ENCODE measurements at places on chromosomes 5 and 9. TPM values are rescaled to one million over a fixed set of nuclear protein-coding genes. Genes with fewer than 3 reads are reported as not detected.

ANKRD20A1 gene
- not detected for total RNA-seq

FREM1 gene
- 0.32 TPM for total RNA-seq

PAM gene
- total RNA-seq: 266 TPM

DNA sequence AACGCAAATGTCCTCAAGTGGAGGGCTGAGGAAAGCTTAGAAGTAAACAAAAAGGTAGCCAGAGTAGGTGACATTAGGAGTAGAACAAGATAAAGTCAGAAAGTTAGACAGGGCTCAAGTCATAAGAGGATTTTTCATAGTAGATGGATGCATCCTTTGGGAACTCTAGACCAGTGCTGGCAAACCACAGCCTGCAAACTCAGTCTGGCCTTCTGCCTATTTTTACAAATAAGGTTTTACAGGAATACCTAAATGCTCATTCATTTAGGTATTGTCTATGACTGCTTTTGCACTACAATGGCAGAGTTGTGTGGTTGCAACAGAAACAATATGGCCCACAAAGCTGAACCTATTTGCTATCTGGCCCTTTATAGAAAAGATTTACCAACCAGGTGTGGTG lies 116.0 kb upstream of the HMHB1 start:
- DNase-seq: no peak

AHRR gene
- 22.5 TPM for total RNA-seq

CDH9 gene
- total RNA-seq: not detected

NR5A1 gene
- total RNA-seq: not detected

GRCh38 chr9:123637945-123638634 lies 282.1 kb downstream of the CRB2 start:
- peak; percentile 28 for DNase-seq

- no peak for DNase-seq
Observed at GRCh38 chr5:137856201-137856600, 11.5 kb upstream of the MYOT start.

DNA sequence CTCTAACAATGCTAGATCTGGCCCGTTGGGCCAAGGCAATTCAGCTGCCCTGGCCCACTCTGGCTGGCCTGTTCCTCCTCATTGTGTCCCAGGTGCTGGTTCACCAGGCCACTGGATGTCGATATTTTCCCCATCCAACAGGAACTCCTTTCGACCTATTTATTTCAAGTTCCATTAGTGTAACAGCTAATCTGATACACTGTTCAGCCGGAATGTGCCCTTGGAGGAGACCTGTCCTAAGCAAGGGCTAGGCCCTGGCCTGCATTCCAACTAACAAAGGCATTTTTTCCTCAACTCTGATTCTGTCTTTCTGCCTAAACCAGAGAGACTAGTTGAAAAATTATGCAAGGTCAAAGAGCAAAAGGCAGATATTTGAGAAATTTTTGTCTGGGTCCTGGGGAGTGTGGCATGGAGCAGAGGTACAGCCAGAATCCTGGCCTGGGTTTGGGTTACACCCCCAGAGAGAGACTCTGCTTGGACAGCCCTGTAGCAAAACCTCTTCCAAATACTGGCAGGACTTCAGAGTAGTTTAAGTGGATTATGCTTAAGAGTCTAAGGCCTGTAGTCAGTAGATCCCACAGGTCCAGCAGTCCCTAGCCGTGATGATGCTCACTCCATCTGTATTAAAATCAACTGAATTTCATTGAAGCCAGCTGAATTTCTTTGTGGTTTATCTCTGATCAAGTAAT lies 36.1 kb downstream of the MARCHF11 start:
- DNase-seq: no peak

DNA sequence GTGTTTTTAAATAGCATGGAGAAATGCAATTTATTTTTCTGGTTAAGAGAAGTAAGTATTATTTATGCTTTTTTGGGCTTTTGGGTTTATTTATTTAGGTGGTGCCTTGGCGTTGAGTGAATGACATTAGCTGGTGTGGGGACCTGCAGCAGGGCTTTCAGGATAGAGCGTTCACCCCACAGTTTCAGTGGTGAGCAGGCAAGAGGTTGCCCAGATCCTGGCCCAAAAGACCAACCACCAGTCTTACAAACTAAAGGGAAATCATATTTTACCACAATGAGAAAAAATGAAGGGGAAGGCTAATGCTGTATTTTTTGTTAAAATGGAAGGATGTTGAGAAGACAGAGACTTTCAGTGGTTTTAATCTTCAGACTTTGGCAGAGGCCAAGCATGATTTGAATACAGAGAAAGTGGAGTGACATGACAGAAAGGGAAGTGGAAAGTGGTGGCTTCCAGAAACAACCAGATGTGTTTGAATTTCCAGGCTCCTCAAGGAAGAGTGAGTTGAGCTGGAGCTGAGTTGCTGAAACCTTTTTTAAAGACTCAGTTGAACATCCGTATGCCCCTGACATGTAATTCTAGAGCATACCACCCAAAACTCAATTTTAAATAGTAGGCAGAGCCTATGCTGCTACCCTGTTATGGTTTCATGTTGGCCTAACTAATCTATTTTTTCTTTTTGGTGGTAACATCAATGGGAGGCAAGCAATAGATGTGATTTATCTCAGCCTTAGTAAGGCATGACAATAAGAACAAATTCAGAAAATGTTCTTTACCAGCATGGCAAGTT lies 94.8 kb downstream of the AOPEP start:
- no peak for DNase-seq

SLC6A18 gene
- not detected for total RNA-seq

DNA sequence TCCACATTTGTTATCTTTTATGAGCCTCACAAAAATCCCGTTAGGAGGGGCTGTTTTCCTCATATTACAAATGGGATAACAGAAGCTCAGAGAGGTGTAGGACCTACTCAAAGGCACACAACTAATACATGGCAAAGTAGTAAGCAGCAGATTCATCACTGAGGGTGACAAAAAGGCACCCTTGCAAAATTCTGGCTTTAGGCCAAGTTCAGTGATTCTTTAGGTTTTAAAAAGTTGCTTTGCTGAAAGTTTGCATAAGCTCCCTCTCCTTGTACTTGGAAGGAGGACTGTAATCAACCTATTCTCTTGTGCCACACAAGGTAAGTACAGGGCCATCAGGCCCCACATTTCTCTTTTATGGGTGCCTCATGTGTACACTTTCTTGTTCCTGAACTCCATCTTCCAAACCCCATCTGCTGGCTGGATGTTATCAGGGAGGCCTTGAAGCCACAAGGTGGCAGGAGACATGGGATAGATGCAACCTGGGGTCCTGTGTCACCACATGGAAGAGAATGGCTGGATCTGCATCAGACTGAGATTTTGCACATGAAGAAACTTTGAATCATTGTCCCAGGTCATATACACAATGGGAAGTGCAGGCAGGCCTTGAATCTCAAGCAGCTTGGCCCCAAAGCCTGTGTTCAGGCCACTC lies 311.6 kb downstream of the MSX2 start:
- DNase-seq: no peak

QRFP gene
- not detected for total RNA-seq

FBN2 gene
- 81.6 TPM for total RNA-seq

DNA sequence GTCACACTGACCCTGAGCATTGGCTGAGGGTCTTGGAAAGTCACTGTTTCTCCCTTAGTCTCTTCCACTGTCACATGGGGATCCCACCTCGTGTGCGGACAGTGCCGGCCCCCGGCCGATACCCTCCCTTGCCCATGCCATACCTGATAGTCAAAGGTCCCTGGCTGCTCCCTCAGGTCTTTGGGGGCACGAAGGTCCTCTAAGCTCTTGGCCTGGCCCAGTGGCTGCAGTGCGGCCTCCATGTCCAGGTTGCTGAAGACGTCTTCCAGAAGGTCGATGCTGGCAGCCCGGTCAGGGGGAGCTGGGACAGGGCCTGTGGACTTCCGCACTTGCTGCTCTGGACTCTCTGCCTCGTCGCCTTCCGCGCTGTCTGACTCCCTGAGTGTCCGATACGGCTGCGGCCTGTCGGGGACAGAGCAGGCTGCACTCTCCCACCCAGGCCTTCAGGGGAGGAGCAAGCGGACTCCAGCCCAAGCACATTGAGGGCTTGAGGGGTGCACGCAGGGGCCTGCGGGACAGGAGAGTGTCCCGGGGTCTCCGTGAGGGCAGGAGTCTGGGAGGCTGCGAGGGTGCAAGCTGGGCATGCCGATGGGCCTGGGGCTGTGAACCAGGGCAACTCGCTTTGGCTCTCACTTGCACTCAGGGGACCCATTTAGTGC lies 27.6 kb downstream of the CRB2 start:
- DNase-seq: no peak

GRCh38 chr5:58148254-58148775 lies 311.6 kb downstream of the PLK2 start:
- DNase-seq: no peak

- no peak for DNase-seq
Observed at GRCh38 chr5:78606241-78606640, 42.3 kb downstream of the LHFPL2 start.

KIF24 gene
- total RNA-seq: 3.5 TPM

C9orf152 gene
- total RNA-seq: not detected

DNA sequence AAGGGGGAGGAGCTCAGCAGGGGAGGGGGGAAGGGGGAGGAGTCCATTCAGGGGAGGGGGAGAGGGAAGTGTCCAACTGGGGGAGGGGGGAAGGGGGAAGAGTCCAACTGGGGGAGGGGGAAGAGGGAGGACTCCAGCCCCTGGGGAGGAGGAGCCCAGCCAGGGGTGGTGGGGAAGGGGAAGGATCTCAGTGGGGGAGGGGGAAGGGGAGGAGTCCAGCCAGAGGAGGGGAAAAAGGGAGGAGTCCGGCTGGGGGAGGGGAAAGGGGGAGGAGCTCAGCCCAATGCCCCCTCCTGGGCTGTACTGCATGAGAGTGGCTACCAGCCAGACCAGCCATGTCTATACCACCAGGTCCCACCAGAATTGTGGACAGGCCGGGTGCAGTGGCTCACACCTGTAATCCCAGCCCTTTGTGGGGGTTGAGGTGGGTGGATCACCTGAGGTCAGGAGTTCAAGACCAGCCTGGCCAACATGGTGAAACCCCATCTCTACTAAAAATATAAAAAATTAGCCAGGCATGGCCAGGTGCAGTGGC lies 30.6 kb upstream of the ADAMTS2 start:
- DNase-seq: no peak

DNA sequence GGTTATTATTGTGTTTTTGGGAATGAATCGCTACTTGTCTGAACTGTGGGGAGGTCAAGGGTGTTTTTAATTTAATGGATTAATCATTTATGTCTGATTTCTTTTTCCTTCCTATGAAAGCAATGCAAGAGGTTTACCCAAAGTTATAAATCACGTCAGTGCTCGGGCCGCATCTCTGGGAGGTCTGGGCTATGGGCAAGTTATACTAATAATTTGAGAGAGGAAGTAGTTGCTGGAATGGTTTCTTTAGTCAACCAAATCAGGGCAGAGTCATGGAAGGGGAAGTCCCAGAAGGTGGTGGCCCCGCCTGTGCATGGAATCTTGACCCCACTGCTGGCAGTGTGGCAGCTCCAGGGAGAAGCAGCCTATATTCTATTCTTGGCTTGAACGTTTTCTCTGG lies 180.2 kb downstream of the HSPA4 start:
- DNase-seq: no peak

GRCh38 chr9:114141553-114142402 lies 13.6 kb upstream of the COL27A1 start:
- peak; percentile 67 for DNase-seq

DNA sequence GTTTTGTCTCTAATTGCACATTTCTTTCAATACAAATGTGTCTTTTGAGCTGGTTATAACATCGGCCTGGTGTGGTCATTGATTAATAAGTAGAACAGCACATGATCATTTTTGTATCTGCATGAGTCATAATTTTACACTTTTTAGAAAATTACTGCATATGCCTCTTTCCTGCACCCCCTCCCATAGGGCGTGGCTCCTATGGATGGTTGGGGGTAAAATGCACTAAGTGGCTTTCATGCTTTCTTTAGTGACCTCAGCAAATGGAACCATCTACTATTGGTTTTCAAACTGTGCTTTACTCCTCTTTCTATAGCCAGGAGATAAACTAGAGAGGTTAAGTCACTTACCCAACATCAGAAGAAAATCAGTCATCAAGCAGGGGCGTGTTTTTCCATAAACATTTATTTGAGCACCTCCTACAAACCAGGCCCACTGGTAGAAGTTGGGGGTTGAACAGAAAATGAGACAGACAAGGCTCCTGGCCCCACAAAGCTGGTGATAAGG lies 3.8 kb downstream of the ANXA6 start:
- DNase-seq: peak; percentile 12

- no peak for DNase-seq
Observed at GRCh38 chr9:959914-960313, 16.5 kb upstream of the DMRT3 start.

ICE1 gene
- 31.2 TPM for total RNA-seq

DNA sequence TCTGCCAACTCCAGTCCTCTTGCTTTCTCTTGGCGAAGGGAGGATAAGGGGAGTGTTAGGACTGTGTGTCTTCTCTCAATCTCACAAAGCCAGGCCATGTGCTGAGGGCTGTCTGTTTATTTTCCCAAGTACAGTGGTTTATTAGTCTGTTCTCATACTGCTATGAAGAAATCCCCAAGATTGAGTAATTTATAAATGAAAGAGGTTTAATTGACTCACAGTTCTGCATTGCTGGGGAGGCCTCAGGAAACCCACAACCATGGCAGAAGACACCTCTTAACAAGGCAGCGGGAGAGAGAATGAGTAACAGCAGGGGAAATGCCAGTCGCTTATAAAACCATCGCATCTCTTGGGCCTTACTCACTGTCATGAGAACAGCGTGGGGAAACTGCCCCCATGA lies 36.2 kb upstream of the CKS2 start:
- DNase-seq: peak; percentile 91

AK8 gene
- 0.32 TPM for total RNA-seq

WHRN gene
- total RNA-seq: 1.3 TPM

GRCh38 chr5:79349047-79349446 lies 113.1 kb downstream of the JMY start:
- no peak for DNase-seq

- peak; percentile 71 for DNase-seq
Observed at GRCh38 chr5:160105686-160106360, 13.4 kb downstream of the PWWP2A start.

GRCh38 chr9:135301271-135302263 lies 178.0 kb upstream of the PPP1R26 start:
- DNase-seq: no peak

DNA sequence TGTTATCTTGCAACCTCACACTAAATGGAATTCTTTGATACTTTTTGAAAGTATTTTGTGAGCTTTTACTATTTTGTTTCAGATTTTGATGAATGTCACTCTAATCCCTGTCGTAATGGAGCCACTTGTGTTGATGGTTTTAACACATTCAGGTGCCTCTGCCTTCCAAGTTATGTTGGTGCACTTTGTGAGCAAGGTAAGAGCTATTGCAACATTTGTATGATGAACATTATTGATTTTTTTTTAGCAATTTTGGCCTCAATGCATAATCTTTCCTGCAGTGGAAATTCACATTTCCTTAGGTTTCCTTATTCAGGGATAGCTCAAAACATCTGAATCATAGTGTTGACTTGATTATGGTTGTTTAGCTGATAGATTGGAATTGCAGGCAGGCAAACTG lies 76.3 kb downstream of the VCAN start:
- DNase-seq: no peak

GRCh38 chr5:159263569-159263905 lies 447 bp downstream of the UBLCP1 start:
- DNase-seq: no peak

- no peak for DNase-seq
Observed at GRCh38 chr9:108924466-108924865, 9.5 kb downstream of the ELP1 start.

SLC34A3 gene
- under 0.01 TPM for total RNA-seq

- DNase-seq: peak; percentile 71
Observed at GRCh38 chr9:114291064-114291474, 31.8 kb upstream of the ORM1 start.

- DNase-seq: no peak
Observed at GRCh38 chr9:87338088-87338989, 159.3 kb upstream of the DAPK1 start.

MRRF gene
- total RNA-seq: 26.4 TPM

GRCh38 chr5:139457653-139458306 lies 4.8 kb downstream of the ECSCR start:
- no peak for DNase-seq

Measured in fibroblast of villous mesenchyme (primary cell).